ENCODE measurements at places on chromosomes 7 and 10.
A peak's percentile ranks its signal among the peaks of the same experiment; 100 is the strongest.

- DNase-seq: no peak
These were observed 69.7 kb upstream of the APBB1IP start for GRCh38 chr10:26368463-26368862.

DNA sequence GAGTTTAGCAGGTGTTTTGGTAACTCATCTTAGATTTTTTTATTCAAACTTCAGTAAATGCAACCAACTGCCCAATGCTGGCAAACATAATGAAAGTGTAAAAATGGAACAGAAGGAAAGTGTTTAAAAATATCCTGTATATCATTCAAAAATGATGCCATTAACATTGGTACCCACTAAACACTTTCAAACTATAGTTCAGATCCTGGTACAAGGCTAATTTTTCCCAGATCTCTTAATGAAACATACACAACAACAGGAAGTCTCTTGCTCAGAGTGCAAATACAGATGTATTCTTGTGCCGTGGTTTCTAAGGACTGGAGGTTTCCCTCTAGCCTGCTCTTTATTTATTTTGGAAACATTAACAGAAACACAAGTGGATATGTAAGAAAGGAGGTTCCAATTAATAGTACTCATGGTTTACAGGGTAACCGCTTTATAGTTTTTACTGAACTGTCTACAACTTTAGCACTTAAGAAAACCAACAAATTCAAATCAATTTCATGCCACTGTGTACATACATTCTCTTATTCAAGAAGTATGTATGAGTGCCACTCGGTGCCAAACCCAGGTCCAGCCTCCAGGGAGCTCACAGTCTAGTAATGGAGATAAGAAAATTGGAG, 176.0 kb upstream of the AKR1E2 start:
- DNase-seq: no peak

DNA sequence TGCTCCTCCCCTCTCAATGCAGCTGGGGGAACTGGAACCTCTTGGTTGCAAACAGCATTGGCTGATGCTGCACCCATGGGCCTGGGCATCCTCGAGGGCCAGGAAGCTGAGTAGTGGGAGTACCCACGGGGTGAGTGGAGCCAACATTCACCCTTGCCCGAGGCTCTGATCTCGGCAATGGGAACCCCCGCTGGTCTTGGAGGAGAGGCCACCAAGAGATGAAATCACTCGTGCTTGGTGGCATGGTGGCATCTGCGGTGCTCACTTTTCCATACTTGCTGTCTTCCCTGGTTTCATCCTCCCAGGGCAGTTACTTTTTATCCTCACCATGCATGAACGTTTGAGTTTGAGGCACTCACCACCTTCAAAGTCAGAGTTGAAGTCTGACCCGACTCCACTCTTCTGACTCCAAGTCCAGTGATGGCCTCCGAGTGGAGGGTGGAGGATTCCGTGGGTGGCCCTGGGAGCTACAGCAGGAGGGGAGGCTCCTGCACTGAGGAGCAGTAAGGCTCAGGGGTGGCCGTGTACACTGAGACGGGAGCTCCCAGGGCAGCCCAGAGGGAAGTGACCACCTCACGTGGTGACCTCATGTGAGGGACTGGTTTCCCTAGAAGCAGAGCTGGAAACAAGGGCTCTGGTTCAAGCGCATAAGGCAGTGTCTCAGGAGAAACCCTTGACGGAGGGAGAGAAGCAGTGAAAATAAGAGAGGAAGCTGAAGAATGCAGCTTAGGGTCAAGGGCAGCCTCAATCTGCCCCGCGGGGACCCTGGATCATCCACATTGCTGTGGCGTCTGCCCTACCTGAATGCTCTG, 349.1 kb downstream of the TCERG1L start:
- DNase-seq: no peak

DNA sequence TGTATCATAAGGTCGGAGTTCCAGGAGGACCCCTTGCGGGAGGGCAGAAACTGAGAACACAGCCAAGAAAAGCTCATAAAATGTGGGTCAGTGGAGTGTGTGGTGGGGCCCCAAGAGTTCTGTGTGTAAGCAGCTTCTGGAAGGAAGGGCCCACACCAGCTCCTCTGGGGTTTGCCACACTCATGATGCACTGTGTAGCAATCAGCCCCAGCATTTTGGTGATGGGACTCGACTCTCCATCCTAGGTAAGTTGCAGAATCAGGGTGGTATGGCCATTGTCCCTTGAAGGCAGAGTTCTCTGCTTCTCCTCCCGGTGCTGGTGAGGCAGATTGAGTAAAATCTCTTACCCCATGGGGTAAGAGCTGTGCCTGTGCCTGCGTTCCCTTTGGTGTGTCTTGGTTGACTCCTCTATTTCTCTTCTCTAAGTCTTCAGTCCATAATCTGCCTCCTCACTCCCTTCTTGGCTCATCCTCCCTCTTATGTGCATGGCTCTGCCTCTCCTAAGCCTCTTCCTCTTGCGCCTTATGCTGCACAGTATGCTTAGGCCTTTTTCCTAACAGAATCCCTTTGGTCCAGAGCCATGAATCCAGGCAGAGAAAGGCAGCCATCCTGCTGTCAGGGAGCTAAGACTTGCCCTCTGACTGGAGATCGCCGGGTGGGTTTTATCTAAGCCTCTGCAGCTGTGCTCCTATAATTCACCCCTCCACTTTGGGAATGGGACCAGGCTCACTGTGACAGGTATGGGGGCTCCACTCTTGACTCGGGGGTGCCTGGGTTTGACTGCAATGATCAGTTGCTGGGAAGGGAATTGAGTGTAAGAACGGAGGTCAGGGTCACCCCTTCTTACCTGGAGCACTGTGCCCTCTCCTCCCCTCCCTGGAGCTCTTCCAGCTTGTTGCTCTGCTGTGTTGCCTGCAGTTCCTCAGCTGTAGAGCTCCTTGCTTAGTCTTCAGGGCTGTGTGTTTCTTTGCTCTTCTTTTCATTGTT, 17.8 kb downstream of the PRSS2 start:
- DNase-seq: no peak

GRCh38 chr10:120437541-120437940, 19.5 kb upstream of the PLPP4 start:
- no peak for DNase-seq

DNA sequence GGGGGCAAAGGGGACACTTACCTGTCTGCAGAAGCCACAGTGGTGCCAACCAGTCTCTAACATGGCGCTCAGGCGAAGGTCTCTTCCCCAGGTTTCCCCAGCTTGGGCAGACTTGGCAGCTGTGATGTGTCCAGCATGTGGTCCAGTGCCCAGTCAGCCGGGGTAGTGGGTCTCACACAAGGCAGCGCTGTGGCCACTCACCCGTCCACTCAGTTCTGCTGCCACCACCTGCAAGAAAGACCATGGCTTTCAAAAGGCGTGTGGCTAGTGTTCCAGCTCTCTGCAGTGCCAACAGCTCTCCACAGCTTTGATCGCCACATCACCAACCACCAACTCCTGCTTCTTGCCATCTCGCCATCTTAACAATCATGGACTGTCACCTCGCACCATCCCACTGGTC, 259.6 kb downstream of the USP6NL start:
- no peak for DNase-seq

- no peak for DNase-seq
These were observed 43.5 kb downstream of the NHLRC2 start for GRCh38 chr10:113897693-113898618.

DNA sequence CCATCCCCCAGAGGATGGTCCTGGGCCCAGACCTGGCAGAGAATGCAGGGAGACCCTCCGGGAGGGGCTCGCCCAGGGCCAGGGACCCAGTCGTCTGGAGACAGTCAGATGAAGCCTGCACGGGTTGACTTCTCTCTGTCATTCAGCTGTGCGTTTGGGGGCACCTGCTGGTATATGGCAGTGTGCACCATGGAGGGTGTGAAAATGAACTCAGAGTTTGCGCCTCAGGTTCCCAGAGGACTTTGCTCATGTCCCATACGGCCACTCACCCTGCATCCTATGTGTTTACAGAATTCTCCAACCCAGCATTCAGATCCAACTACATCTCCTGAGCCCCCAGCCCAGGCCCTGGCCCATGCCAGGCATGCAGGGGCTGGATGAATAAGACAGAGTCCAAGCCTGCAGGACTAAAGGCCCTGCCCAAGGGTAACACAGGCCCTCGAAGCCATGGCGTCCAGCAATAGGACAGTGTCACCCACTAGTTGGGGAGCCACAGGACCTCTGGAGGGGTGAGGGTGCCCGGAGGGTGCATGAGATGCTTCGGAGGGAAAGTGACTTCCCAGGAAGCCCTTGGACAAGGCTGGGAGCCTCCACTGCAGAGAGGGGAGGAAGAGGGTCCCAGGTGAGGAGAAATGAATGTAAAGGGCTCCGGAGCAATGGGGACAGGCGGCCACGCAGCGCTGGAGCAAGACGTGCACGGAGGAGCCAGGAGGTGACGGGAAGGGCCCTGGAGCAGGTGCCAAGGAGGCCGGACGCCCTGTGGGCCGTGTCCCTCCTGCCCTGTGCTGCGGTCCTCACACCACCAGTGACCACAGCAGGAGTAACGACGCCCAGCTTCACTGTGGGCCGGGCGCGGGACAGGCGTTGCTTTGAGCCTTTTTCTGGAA, 36.3 kb downstream of the CALML3 start:
- no peak for DNase-seq

DNA sequence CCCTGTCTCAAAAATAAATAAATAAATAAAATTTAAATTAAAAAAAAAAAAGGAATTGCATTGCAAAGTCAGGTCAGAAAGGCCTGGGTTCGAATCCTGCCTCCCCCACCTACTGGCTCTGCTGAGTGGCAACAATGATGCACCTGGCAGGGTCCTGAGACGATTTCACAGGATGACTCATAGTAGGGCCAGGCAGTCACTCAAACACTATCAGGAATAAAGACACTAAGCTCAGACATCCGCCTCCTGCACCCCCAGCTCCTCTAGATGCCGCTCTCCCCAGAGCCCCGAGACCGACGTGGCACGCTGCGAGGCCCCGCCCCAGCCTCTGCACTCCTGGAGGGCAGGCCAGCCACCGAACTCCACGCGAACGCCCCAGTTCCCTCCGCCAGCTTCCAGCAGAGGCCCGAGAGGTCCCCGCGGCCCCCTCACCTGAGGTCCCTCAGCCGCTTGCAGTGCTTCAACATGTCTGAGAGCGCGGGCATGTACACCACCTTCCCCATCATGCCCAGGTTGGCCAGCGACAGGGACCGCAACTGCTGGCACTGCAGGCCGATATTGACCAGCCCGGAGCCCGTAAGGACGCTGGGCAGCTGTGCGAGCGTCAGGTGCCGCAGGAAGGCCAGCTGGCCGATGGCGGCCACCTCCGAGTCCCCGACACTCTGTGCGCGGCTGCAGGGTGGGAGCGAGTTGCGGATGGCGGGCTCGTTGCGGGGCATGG, 76.6 kb upstream of the TNRC18 start:
- no peak for DNase-seq

GRCh38 chr7:77459311-77459726, 43.2 kb upstream of the GSAP start:
- no peak for DNase-seq

GRCh38 chr7:1969459-1970284, 263.1 kb downstream of the MAD1L1 start:
- DNase-seq: no peak

- no peak for DNase-seq
These were observed 180.9 kb downstream of the JCAD start for GRCh38 chr10:29878492-29878891.

DNA sequence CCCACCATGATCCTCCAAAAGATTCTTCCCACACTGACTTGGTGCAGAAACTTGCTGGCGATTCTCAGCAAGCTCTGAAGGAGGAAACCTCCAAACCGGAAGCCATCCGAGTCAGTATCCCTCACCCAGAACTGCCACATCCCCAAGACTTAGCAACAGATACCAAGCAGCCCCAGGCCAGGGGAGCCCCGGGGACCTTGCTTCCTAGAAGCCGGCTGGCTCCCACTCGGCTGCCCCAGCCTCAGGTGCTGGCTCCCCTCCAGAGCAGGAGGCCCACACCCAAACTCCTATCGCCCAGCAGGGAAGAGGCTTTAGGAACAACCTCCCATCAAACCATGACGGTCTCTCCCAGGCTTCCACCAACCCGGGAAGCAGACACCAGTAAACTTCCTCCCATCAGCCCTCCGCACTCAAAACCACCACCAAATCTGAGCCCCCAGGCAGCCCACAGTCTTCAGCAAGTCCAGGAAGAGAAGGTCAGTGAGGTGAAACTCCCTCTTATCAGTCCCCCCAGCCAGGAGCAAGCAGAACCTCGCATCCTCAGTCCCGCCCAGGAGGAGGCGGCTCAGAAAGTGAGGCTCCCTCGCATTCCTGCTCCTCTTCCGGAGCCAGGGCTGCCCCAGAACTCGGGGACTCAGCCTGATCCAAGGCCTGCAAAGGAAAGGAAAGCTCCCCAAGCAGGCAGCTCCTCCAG, 82.3 kb downstream of the LRGUK start:
- no peak for DNase-seq

DNA sequence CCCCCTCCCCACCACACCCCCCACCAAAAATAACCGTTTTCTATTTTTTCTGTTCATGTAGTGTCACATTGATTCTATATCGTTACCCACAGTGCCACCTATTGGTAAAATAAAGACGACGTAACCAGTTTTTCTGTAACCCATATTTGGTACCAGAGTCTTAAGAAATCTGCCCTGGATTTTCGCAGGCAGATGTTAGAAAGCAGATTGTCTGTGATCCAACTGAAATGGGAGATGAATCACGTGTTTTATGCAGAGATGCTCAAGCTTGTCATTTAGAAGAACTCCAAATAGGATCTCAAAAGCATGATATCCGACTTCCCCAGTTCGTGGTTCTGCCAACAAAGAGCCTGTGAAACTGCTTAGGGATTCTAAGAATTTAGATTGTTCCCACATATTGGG, 261.1 kb upstream of the CSTF2T start:
- DNase-seq: peak; percentile 15

- no peak for DNase-seq
These were observed 76.8 kb upstream of the LRRN3 start for GRCh38 chr7:111014079-111014478.

DNA sequence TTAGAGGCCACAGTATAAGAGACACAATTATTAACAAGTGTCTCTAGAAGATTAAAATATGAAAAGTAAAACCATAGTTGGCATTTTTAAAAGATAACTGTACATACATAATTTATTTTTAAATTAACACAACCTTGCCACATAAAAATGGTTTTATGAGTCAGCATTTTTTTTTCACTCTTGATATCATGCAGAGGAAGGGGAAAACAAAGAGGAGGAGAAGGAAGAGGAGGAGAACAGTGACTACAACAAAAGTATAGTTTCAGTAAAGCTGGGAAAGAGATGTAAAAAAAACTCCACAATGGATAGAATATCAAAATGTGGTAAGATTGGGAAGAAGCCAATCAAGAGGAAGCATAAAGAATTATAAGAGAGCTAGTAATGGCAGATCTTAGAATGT, 34.0 kb downstream of the CH25H start:
- no peak for DNase-seq

GRCh38 chr10:102642736-102643335, 1.4 kb upstream of the TRIM8 start:
- no peak for DNase-seq

- DNase-seq: no peak
These were observed 22.3 kb downstream of the CALML5 start for GRCh38 chr10:5476918-5477525.

- no peak for DNase-seq
These were observed 402 bp upstream of the CDHR1 start for GRCh38 chr10:84193846-84194423.

GRCh38 chr10:47076949-47077361, 165.7 kb downstream of the PTPN20 start:
- no peak for DNase-seq

All from HS-27A (cell line).